Caco-2 (cell line): ENCODE measurements at places on chromosomes 2 and 18. TPM values are rescaled to one million over a fixed set of nuclear protein-coding genes. Genes with fewer than 3 reads are reported as not detected.

Gene ZNF638
- 133 and 134 TPM in 2 replicates for total RNA-seq

Gene GBX2
- 2.1 and 2.4 TPM in 2 replicates for total RNA-seq

Gene ANKRD30B
- total RNA-seq: 0.07 and 0.44 TPM in 2 replicates

Gene PSD4
- total RNA-seq: 15.5 and 18.7 TPM in 2 replicates

Gene UGT1A4
- 0.79 and 0.84 TPM in 2 replicates for total RNA-seq

Gene LTBP1
- total RNA-seq: 64.2 and 64.9 TPM in 2 replicates

Gene CNNM4
- total RNA-seq: 23.2 and 28.3 TPM in 2 replicates

Gene ZAP70
- total RNA-seq: 0.82 and 0.86 TPM in 2 replicates

Gene ARHGEF4
- 1.8 and 2.8 TPM in 2 replicates for total RNA-seq

Gene KCTD1
- total RNA-seq: 5.7 and 6.8 TPM in 2 replicates

Gene ANKMY1
- 12.2 and 16.6 TPM in 2 replicates for total RNA-seq

Gene DCC
- total RNA-seq: 0.32 and 0.39 TPM in 2 replicates

Gene GLI2
- total RNA-seq: 0.58 and 0.70 TPM in 2 replicates

Gene TRABD2A
- 1.3 and 1.4 TPM in 2 replicates for total RNA-seq

Gene CSRNP3
- 1.2 and 1.3 TPM in 2 replicates for total RNA-seq

Gene HOXD11
- total RNA-seq: not detected in 2 replicates

- no peak for DNase-seq
Observed at GRCh38 chr18:69628774-69629359, 228.2 kb downstream of the DOK6 start.

DNA sequence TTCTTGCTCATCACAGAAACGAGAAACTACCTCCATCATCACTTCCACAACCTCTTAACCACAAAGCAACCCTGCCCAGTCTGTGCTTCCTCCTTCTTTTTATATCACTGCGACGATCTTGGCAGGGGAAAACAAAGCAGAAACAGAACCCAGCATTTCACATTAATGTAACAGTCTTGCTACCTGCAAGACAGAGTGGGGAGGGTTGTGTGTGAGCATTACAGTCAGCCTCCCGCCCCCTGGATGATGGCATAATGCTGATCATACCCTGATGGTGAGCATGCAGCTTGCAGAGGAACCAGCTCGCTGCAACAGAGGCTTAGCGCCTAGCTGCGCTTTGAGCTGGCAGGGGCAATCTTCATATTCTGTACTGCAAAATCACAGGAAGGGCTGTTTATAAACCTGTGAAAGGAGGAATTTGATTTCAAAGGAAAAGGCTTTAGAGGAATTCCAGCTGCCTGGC is 376.1 kb downstream of the IRS1 start:
- no peak for DNase-seq

GRCh38 chr18:58276789-58277739 is 233.0 kb downstream of the NEDD4L start:
- DNase-seq: no peak

- DNase-seq: peak; percentile 64
Observed at GRCh38 chr2:159788253-159788652, 9.8 kb downstream of the CD302 start.

DNA sequence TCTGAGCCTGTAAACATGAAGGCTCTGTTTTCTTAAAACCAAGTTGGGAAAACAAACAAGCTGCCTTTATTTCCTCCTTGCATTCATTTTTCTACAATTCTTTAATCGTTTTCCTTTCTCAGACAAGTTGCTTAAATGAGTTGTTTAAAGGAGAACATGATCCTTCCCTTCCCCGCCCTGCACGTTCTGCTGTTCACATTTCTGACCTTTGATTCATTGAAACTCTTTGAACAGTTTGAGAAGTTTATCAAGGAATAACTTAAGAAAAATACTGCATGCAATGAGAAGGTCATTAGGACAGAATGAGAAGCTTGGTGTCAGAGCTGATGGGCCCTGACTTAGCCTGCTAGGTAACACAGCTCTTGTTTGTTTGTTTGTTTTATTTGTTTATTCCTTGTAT is 181.6 kb downstream of the PARD3B start:
- DNase-seq: no peak

- no peak for DNase-seq
Observed at GRCh38 chr2:207914716-207915115, 110.6 kb downstream of the PLEKHM3 start.

DNA sequence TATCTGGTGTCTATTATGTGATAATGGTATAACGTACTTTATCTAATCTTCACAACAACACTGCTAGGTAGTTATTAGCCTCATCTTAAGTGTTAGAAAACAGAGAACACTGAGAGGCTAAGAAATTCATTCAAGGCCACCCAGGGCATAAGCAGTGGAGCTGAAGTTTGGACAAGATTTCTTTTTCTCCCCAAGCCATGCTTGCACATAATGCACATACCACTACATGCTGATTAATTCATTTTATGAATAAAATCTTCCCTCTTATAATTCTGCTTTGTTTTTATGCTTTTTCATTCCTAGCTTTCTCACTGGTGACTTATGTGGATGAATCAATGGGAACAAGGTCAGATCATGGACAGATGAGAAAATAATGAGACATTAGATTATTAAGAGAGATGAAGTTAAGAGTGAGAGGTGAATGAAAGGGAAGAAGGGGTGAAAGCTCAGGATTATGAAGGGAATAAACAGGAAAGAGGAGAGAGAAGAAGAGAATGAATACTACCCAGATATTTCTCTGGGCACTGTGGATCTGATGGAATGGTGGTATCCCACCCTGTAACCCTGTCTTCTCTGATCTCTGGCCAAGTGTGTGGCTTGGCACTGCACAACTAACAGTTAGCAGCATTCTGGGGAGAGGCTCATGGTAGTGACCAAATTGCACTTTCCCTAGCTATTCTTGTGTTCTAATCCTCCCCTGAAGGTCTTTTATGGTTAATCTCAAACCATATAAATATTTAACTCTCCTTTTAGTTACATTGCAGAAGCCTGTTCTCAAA is 17.7 kb upstream of the GALNT3 start:
- no peak for DNase-seq

- no peak for DNase-seq
Observed at GRCh38 chr2:42498497-42498896, 4.7 kb upstream of the KCNG3 start.

- DNase-seq: no peak
Observed at GRCh38 chr2:129728035-129728972, 251.2 kb upstream of the RAB6C start.

DNA sequence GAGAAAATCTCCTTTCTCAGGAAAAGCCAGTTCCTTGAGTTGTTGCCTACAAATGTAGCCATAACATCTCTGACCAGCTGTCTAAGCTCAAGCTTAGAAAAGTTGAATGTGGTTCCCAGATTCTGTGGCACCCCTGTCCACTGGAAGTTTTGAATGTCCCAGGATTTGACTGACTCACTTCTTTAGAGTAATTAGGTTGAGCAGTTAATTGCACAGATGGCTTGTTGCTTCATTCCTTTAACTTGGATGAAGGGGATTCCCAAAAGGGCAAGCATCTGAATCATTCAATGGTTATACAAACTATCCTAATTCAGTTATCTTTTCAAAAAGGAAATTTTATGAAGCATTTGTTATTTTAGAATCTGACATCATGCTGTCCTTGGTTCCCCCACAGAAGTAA is 374.7 kb downstream of the LNPK start:
- no peak for DNase-seq

DNA sequence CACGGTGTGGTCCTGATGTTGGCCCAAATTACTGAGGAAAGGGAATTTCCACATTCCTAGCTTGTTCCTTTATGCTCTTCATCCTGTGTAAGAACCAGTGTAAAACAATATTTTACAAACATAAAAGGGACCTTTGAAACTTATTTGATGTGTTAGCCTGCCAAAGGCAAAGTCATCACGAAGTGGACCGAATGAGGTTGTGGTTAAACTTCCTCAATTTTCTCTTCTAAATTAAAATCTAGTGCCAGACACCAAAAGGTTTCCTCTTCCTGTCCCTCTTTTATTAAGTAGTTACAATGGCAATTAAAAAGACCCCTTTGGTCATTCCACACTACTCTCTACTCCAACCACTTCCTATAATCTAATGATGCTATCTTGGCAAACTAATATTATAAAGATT is 279.8 kb downstream of the AFF3 start:
- DNase-seq: no peak

- no peak for DNase-seq
Observed at GRCh38 chr2:6909431-6910385, 7.5 kb upstream of the RNF144A start.

DNA sequence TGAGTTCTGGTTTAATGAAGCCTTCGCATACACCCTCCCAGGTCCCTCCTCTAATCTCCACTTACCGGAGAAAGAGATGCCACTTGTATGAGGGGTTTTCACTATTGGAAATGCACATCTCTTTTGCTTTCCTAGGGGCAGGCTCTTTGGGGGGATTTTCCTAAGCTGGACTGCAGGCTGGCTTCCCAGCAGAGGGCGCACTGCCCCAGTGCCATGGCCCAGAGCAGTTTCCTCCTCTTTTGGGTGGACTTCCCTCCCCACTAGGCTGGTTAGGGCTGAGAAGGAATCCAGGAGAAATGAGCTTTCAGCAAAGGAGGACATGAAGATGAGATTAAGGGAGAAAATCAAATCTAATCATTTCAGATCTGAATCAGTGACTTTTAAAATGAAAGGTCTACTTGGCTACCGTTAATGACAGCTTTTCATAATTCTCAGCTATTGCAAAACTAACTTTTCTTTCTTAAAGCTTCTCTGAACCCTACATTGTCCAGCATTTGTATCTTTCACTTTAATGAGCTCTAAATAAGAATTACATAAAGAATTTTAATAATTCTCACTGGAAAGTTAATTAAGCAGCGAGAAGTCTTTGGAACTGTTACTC is 784.1 kb upstream of the FANCL start:
- peak; percentile 57 for DNase-seq

GRCh38 chr18:69400253-69400975 is at the start of gene DOK6:
TSS of gene DOK6 (plus strand) at chr18:69400888.
- no peak for DNase-seq

GRCh38 chr2:213863541-213863940 is 547.3 kb upstream of the VWC2L start:
- no peak for DNase-seq

DNA sequence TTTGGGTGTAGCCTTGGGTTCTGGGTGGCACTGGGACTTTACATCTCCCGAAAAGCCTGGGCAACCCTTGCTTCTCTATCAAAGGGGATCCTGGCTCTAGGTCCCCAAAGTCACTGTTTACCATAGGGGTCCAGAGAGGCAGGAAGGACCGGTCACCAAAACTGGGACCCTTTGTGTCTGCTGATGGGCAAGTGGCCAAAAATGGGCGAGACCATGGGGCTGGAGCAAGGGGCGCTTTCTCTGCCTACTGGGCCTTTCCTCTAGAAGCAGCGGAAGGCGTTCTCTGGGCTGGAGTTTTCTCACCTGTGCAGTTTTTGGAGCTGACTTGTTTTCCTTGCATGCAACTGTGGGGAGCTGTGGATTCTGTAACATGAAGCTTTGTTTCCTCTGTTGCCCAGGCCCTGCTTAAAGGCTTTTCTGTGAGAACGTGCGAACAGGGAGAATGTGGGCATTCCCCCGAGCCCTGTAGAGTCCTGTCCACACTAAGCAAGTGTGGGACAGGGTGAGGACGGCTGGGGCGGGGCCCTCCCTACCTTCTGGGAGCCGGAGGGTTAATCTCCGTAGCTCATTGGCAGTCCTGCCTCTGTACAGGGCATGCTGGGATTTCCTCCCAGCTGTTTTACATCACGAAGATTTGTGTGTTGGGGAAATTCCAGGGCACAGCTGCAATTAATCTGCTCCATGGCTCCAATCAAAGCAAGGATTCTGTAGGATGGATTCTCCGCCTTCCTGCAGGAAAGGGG is 50.2 kb downstream of the TGOLN2 start:
- DNase-seq: no peak

GRCh38 chr2:120576509-120577474 is 158.9 kb upstream of the GLI2 start:
- DNase-seq: no peak

DNA sequence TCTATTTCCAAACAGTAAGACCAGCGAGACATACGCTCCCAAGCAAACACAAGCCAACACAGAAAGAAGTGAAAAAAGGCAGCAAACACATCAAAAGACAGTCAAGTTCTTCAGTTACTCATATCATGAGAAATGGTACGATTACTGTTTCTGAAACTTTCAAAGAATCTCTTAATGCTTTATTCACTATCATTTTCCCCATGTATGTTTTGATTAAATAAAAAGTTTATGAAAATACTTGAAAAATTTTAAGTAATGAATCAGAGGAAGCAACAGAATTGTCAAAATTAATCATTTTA is 114.9 kb downstream of the HDAC4 start:
- DNase-seq: no peak

DNA sequence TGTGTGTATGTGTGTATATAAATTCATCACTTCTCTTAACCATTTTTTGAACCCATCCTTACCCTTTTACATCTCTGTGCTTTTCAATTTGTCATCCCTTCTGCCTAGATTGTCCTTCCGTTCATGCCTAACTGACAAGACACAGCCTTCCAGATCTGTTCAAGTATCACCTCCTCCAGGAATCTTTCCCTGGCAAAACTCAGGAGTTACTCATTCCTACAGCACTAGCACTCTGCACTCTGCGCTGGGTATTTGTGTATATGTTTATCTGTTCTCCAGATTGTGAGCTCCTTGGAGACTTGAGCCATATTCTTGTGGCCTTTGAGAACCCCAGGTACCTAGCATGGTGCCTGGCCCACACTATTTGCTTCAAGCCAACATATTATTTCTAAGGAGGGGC is 26.8 kb upstream of the ASXL2 start:
- DNase-seq: no peak

DNA sequence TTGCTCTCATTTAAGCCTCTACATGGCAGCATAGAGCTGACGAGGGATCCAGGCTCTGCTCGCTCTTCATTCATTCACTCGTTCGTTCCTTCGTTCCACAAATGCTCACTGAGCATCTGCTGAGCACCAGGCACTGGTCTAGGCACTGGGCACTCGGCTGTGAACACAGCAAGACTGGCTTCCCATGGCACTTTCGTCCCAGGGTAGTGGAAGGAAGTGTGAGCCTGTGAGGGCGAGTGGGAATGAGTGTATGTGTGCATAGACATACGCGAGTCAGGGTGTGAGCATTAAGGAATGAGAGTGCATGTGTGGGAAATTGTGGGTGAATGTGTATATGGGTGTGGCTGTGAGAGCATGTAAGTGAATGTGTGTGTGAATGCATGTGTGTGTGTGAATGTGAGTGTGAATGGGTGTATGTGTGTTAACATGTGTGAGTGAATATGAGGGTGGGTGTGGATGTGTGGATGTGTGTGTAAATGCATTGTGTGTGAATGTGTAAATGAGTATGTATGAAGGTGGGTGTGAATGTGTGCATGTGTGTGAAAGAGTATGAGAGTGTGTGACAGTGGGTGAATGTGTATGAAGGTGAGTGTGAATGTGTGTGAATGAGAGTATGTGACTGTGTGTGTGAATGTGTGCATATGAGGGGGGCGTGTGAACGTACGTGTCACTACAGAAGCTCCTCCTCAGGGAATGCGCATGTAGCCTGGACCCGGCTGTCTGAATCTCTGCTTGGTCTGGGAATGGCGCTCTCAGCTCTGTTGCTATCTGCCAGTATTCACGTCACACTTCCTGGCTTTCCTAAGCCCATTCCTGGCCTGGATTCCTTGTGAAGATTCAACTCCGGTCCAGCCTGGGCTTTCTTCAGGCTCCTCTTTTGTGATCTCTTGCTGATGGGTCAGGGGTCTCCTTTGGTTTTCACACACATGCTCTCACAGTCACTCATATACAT is 28.8 kb downstream of the SNORC start:
- DNase-seq: no peak

GRCh38 chr2:108541451-108541850 is 7.2 kb downstream of the LIMS1 start:
- DNase-seq: peak; percentile 69
